ENCODE measurements at places on chromosomes 11 and 22. TPM values are rescaled to one million over a fixed set of nuclear protein-coding genes. Genes with fewer than 3 reads are reported as not detected.

Gene PDE2A
- polyA plus RNA-seq, result 6.0 TPM

Gene SAMM50
- polyA plus RNA-seq, result 35.1 TPM

Gene IFITM5
- not detected for polyA plus RNA-seq

Gene ARHGAP42
- polyA plus RNA-seq, result 3.8 TPM

Gene SAA4
- polyA plus RNA-seq, result not detected

Gene MS4A12
- polyA plus RNA-seq, result not detected

Gene OLFML1
- polyA plus RNA-seq, result 1.5 TPM

Gene SMIM38
- polyA plus RNA-seq, result not detected

Gene C22orf31
- polyA plus RNA-seq, result 0.34 TPM

Gene VSIG2
- not detected for polyA plus RNA-seq

Gene DUSP8
- polyA plus RNA-seq, result 0.62 TPM

Gene PATE2
- polyA plus RNA-seq, result not detected

Gene AQP11
- 14.2 TPM for polyA plus RNA-seq

Gene SLC16A8
- not detected for polyA plus RNA-seq

Gene GGTLC2
- polyA plus RNA-seq, result not detected

Gene FAM118B
- polyA plus RNA-seq, result 45.3 TPM

Gene PKDREJ
- polyA plus RNA-seq, result not detected

Gene MPZL3
- polyA plus RNA-seq, result 5.1 TPM

Gene JAM3
- polyA plus RNA-seq, result 7.0 TPM

Gene MAJIN
- polyA plus RNA-seq, result 3.6 TPM

Gene IRAG1
- 1.3 TPM for polyA plus RNA-seq

Gene NEFH
- 343 TPM for polyA plus RNA-seq

Gene CLMP
- polyA plus RNA-seq, result 103 TPM

Gene NFAM1
- polyA plus RNA-seq, result 0.21 TPM

Gene C11orf86
- polyA plus RNA-seq, result not detected

Gene GGTLC3
- polyA plus RNA-seq, result not detected

Gene HEPACAM
- 9.0 TPM for polyA plus RNA-seq

Gene UPK3A
- polyA plus RNA-seq, result not detected

Gene TBCEL
- 14.5 TPM for polyA plus RNA-seq

Gene SLC37A2
- not detected for polyA plus RNA-seq

Gene ISX
- not detected for polyA plus RNA-seq

Gene FGF3
- polyA plus RNA-seq, result not detected

Gene OSM
- not detected for polyA plus RNA-seq

Gene RIMBP3B
- polyA plus RNA-seq, result 0.15 TPM

Gene BTBD18
- not detected for polyA plus RNA-seq

Gene TPBGL
- polyA plus RNA-seq, result 1.0 TPM

Gene PRR5L
- polyA plus RNA-seq, result 1.6 TPM

Gene GLB1L2
- 4.9 TPM for polyA plus RNA-seq

All from Purkinje cell (primary cell).